ENCODE measurements at places on chromosomes 3 and 15.

DNA sequence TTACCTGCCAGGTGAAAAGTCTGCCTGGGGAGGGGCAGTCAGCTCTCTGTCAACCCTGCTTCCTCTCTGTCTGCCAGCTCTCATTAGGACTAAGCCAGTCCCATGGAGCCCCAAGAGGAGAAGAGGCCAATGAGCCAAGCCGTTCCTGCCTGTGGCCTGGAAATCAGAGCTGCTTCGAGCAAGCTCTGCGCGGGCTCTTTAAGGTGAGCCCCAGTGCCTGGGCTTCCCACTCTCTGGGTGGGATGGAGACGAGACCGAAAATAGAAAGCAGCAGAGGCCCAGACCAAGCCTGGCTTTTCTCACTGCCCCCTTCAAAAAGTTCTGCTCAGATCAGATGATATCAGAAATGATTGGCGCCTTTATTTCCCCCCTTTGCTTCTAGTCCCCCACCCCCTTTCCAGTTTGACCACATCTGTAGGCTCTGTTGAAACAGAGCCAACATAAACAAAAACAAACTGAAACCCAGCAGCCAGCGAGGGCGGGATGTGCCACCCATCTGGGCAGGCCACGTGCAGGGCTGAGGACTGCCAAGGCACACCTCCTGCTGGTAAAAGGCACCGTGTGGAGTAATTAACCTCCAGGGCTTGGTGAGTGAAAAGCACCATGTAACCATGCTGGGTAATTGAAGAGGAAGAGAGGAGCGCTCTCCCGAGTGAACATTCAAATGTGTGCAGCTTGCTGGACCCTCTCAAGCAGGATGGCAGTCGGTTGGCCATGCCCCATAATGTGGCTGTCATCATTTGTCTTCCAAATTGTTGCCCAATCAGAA, 471.0 kb upstream of the PROK2 start:
- DNase-seq: no peak

DNA sequence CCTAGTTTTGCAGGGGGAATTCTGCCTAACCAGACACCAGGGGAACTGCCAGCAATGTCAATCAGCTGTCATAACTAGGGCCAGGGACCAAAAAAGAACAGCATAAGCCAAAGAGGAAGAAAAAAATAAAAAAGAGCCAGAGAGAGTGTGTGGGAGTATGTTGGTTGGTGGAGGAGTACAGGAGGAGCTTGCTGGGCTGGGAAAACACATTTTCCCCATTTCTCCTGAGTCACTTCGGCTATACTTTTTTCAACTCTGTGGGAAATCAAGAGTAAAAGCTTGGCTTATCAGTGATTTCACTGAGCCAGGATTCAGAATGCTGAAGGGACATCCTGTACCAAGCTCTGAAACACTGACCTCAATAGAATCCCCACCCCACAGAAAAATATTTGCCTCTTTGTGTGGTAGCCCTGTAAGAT, 144.7 kb upstream of the DPH6 start:
- no peak for DNase-seq

- no peak for DNase-seq
Measured at GRCh38 chr15:49621401-49621811, 558 bp downstream of the DTWD1 start.

GRCh38 chr3:140586311-140586710, 91.6 kb upstream of the TRIM42 start:
- DNase-seq: no peak

- DNase-seq: no peak
Measured at GRCh38 chr15:81529481-81529880, 155.5 kb upstream of the TMC3 start.

DNA sequence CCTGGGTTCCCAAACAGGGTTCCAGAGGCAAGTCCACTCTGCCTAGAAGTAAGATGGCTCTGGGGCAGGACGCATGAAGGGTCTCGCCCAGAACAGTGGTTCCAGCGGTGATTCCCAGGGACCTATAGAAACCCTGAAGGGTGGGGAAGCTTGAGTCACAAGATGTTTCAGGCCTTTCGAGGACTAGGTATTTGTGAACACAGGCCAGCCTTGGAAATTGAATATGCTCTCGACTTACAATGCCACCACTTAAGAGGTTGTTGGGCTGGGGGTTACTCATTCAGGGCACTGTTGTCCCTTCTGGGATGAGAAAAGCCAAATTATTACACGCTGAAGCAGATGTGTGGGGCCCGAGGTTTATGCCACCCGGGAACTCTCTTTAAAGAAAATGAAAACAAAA, 152.0 kb downstream of the TJP1 start:
- DNase-seq: no peak

DNA sequence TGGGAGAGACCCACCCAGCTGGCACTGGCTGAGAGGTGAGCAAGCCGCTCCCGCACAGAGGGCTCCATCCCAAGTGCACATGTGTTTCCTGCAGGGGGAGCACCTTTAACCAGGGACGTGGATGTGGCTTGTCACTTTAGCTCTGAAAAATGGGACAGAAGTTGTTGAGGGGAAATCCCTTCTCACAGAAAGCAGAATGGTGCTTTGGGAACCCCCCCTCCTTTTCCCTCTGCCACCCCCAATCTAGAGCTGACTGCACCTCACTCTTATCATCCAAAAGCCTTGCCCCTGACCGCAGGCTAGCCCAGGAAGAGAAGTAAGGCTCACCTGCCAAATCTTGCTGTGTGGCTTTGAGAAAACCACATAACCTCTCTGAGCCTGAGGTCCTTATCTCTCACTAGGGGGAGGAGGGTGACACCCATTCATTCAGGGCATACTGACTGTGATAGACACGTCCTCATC, 77.9 kb downstream of the RPN1 start:
- DNase-seq: no peak

- no peak for DNase-seq
Measured at GRCh38 chr3:13186435-13186815, 113.2 kb upstream of the IQSEC1 start.

GRCh38 chr3:27657404-27657803, 64.7 kb downstream of the EOMES start:
- DNase-seq: no peak

GRCh38 chr3:142268426-142268825, 43.0 kb upstream of the GK5 start:
- no peak for DNase-seq

- no peak for DNase-seq
Measured at GRCh38 chr15:27328608-27329007, 357.6 kb downstream of the GABRG3 start.

GRCh38 chr3:190339130-190339529, 16.9 kb upstream of the CLDN1 start:
- no peak for DNase-seq

DNA sequence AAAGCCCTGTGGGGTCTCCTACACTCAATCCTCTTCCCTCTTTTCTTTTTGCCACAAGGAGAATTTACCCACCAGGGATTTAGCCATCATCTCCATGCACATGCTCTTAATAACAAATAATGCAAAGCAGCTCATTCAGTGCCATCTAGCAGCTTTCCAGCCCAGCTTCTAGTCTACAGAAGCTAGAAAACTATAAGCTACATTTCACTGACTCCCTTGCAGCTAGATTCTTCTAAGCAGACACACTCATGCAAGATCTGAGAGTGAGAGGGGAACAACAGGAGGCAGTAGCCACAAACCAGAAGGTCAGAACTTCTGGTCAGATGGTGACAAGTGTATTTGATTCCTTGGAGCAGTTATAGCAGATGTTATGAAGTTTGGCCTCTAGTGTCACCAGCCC, 25.5 kb downstream of the OSBPL10 start:
- DNase-seq: no peak

GRCh38 chr3:73235768-73236167, 174.3 kb downstream of the EBLN2 start:
- DNase-seq: no peak

DNA sequence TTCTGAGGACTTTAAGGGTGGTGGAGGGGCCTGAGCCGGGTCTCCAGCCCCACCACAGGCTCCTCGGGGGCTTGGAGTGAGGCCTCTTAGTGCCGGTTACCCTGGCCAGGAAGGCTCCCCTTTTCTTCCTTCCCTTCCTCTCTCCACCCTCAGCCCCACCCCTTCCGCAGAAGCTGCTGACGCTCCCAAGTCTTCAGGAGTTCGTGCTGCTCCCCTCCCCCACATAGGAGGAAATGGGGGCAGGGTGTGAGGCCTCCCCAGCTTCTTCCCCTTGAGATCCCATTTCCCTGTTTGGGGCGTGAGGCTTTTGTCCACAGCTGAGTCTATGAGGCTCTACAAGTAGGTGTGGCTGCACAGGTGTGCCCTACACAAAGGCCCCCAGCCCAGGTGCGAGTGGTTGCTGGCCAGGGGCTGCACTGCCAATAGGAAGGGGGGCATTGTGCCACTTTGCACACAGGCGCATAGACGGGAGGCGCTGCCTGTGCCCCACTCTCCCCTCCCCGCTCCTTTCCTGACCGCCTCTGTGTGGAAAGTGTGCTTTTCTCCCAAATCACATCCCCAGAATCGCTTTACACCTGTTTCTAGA, 915 bp upstream of the CALML4 start:
- DNase-seq: no peak

DNA sequence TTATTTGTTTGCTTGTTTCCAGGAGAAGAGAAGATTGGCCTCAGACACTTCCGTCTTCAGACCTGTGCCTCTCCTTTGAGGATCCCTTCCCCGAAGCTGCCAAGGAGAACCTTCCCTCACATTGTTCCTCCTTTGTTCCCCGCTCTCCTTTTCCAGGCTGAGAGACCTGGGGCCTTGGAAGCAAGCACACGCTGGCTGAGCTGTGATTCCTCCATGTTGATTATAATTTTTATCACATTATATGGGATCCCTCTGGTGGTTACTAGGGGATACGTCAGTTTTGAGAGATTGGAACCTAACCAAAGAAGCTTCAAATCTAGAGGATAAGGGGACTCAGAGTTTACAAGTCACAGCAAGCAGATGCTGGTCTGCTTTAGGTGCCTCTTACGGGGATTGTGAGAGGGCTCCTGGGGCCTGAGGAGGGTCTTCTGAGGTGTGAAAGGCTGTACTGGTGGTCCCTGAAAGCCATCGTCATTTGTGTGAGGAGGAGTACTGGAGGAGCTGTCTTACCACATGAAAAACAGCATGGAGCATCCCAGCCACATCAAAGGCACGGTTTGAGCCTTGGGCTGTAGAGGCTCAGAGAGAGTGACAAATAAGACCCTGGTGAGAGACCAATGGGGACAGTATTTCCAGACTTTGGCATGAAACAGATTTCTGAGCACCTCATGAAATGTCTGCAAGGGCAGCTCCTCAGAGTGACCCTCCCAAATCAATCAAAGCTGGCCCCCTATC, 760.1 kb upstream of the CFAP20DC start:
- DNase-seq: no peak

DNA sequence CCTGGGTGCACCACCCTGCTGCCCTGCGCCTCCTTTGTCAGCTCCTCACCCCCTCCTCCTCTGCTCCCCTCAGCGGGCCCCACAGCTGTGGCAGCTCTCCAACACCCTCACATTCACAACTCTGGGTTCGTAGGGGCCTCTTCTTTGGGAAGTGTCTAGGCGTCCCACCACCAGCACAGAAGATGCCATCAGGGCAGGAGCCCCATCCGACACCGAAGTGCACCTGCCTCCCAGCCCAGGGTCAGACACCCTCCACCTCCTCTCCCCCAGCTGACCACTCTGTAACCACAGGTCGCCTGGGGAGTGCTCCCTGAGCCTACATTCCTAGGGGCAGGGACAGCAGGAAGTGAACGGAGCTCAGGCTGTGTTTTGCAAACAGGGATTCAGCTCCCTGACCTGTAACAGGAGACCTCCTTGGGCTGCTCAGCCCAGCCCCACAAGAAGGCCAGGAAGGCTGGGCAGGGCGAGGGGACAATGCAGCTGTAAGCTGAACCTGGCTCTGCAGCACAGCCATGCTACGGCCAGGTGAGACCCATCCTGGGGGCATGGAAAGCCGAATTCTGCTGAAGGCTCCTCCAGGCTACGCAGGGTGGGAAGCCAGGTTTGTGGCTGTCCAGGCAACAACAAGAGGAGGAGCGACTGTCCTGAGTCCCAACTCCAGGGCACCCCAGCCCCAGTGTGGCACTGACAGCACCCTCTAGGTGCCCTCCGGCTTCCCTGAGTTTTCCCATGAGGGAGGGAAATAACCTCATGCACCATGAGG, 269.0 kb downstream of the GOLGA6L6 start:
- no peak for DNase-seq

All from glutamatergic neuron (in vitro differentiated cells).